ENCODE measurements at places on chromosomes 4 and X. TPM values are rescaled to one million over a fixed set of nuclear protein-coding genes. Genes with fewer than 3 reads are reported as not detected.

ARX gene
- not detected for total RNA-seq

PNCK gene
- total RNA-seq, result 0.43 TPM

AKAP4 gene
- total RNA-seq, result not detected

GRCh38 chrX:10781847-10782530, 161.6 kb upstream of the MID1 start:
- no peak for DNase-seq

DNA sequence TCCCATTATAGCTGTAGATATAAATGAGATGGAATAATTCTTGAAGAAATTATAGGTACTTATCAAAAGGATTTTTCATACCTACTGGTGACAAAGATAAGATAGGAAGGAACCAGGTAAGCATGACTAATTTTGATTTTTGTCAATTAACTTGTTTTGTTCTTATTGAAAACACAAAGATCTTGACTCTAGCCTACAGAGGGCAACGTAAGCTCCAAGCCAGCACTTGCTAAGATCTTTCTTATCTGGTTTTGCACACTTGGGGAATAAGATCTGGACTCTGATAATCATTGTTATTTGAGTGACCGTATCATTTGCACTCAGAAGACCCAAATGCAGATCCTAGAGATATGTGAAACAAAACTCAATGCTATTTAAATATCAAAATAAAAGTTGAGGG, 223.4 kb downstream of the VEGFC start:
- DNase-seq, result no peak

DNA sequence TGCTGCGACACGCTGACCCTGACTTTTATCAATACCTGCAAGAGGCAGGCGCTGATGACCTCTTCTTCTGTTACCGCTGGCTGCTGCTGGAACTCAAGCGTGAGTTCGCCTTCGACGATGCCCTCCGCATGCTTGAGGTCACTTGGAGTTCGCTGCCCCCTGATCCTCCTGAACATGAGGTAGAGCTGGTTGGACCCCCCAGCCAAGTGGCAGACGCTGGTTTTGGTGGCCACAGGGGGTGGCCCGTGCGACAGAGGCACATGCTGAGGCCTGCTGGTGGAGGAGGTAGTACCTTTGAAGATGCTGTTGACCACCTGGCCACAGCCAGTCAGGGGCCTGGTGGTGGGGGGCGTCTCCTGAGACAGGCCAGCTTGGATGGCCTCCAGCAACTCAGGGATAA, 14.2 kb upstream of the RBM3 start:
- no peak for DNase-seq

DNA sequence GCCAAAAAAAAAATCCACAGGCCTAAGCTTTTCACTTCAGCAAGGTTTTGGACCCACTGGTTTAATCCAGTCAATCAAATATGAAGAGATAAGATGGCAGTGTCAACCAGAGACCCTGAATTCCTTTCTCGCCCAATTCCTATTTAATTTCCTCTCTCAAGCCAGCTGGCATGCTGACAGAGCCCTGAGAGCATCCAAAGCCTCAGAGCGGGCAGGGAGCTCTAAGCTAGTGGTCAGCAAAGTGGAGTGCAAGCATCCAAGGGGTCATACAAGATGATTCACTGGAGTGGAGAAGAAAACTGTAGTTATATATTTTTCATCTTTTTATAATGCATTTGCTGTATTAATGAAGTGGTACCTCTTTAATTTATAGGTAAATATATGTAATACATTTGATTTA, 37.8 kb upstream of the PRPS2 start:
- DNase-seq, result no peak

DNA sequence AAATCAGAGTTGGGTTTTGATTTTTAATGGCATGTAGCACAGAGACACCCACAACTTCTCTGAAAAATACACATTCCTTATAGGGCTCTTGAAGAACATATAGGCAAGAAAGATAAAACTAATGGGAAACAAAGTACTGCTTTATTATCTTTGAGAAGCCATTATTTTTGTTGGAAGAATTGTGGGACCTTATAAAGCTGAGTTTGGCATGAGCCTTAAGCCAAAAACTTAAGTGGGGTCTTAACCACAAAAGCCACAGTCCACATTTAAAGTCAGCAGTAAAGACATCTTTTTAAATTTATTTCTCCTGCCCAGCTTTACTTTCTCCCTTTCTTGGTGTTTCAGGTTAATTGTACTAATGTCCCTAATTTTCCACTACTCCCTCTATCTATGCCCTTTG, 1297.3 kb downstream of the C4orf33 start:
- DNase-seq, result no peak

DNA sequence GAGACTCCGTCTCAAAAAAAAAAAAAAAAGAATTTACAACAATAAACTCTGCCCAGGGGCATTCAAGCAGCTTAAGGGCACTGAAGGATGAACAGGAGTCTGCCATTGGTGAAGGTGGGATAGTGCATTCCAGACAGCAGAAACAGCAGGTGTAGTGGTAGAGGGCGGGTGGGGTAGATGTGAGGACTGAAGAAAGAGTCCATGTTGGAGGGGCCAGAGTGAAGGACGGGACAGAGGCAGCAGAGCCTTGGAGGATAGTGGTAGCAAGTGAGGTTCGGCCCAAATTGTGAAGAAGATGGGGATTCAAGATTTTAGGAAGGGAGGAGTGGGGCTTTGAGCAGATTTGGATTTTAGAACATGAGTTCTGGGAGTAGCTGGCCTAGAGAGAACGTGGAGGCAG, 75.7 kb downstream of the MED28 start:
- DNase-seq, result no peak

GRCh38 chr4:153785910-153786721, 2.8 kb downstream of the SFRP2 start:
- no peak for DNase-seq

- DNase-seq, result no peak
Measured at GRCh38 chr4:111334361-111334760, 711.5 kb upstream of the PITX2 start.

DNA sequence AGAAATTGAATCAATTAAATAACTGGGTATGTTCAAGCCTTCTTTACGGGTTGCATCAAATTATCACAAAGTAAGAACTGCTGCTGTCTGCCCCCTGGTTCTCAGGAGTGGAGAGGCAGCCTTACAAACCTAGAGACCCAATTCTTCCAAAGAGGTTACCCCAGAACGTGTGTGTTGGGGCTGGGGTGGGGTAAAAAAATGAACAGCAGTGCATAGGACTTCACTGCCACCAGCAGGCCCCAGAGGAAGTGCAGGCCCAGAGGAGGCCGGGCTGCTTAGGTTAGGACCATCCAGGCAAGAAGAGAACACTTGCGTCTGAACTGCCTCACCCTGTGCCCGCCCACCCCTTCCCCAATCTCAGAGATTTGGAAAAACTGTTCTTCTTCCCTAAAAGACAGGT, 1.5 kb upstream of the NWD2 start:
- no peak for DNase-seq

DNA sequence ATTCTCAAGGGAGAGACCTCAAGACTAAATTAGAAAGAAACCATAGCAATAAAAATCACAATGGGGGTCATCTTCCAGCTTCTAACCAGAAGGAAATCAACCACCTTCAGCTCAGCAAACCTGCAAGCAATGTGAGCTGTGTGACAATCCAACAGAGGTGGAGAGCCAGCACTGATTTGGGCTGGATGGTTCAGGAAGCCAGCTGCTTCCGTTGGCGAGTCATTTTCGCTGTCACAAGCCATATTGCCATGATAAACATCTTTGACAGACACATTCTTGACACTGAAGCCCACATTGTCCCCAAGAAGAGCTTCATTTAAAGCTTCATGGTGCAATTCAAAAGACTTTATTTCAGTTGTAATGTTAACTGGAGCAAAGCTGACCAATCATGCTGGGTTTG, 22.7 kb downstream of the F8A1 start:
- DNase-seq, result no peak

- DNase-seq, result no peak
Measured at GRCh38 chr4:105504744-105505143, 30.9 kb upstream of the PPA2 start.
